ENCODE measurements at places on chromosomes 4 and X. TPM values are rescaled to one million over a fixed set of nuclear protein-coding genes. Genes with fewer than 3 reads are reported as not detected.
A peak's percentile ranks its signal among the peaks of the same experiment; 100 is the strongest.

DNA sequence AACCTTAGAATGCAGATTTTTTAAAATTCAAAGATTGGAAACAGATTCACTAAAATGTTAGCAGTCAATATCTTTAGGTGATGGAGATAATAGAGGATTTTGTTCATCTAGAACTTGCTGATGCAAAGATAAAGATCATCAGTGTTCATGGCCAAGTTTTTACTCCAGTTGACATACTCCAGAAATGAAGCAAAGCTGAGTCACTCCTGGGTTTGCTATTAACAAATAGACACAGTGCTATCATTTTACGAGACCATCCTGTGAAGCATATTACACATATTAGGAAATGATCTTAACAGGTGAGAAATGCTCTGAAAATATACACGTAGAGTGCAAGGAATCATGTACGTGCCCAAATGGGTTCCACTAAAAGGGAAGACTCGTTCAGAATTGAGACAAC, 170.6 kb upstream of the FAM9B start:
- no peak for DNase-seq
- no peak overlapping the region for H3K27ac ChIP-seq

DNA sequence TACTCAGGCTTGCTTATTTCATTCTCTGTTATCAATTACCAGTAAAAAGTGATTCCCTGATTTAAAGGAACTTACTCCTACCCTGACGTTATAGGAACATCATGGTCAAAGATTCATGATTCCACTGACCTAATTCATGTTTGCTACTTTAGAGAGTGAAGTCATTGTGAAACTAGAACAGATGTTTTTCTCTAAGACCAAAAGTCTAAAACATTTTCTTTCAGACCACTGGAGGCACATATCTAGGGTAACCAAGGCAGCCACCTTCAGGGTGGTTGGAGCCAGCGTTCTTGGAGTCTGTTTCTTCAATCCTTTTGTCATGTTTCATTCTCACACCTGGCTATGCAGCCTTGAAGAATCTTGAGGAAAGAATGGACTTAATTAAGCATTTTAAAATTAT, 77.8 kb downstream of the GALNTL6 start:
- DNase-seq: no peak
- H3K27ac ChIP-seq: no peak overlapping the region
- no peaks in the 10 kb centered on the region for H3K4me1 ChIP-seq
- H3K4me3 ChIP-seq: no peak overlapping the region

GRCh38 chr4:140755774-140756318, 339 bp downstream of the TBC1D9 start:
- peak; percentile 54 for DNase-seq
- H3K36me3 ChIP-seq: no peaks in the 10 kb centered on the region
- H3K27me3 ChIP-seq: no peaks in the 10 kb centered on the region
- no peaks in the 10 kb centered on the region for H3K4me1 ChIP-seq
- H3K4me3 ChIP-seq: peak overlapping the region; percentile 83

DNA sequence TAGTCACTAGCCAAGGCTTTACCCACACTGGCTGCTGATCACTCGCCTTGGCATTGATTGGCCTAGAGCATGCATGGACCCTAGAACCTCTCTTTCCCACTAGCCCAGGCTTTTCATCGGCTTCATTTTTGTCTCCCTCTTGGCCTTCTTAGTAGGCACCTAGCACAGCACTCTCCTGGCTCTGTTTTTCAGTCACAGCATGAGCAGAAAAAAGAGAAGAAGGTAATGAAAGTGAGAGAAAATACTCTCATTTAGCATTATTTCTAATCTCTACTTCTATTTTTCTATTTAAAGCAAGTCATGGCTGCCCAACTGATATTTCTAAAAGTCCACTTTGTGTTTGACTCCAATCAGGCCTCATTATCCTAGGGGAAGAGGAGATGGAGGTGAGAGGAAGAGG, 267.2 kb downstream of the FBXO8 start:
- no peak overlapping the region for H3K4me3 ChIP-seq
- no peaks in the 10 kb centered on the region for H3K4me1 ChIP-seq
- no peak overlapping the region for H3K27ac ChIP-seq
- H3K36me3 ChIP-seq: no peaks in the 10 kb centered on the region
- DNase-seq: no peak

DNA sequence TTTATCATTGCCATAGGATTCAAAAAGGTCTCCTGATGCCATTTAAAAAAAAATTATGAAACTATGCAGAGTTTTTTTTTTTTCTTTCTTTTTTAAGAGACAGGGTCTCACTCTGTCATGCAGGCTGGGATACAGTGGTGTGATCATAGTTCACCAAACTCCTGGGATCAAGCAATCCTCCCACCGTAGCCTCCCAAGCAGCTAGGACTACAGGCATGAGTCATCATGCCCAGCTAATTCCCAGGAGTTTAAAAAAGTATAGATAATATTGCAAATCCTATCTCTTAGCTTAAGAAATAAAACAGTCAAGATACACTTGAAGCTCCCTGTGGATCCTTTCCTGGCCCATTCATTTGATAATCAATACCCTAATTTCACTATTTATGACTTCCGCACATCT, 58.6 kb upstream of the PRSS48 start:
- H3K4me1 ChIP-seq: peaks cover 6% of the 10 kb centered on the region
- no peak for DNase-seq
- no peaks in the 10 kb centered on the region for H3K36me3 ChIP-seq
- no peak overlapping the region for H3K27ac ChIP-seq

GRCh38 chr4:9781343-9782135, at the start of gene DRD5:
DRD5 (plus strand) TSS chr4:9781634; CDS start chr4:9782030, 396 bp downstream.
- no peak for DNase-seq
- no peaks in the 10 kb centered on the region for H3K27me3 ChIP-seq

- H3K36me3 ChIP-seq: no peaks in the 10 kb centered on the region
- H3K4me1 ChIP-seq: no peaks in the 10 kb centered on the region
- no peaks in the 10 kb centered on the region for H3K27me3 ChIP-seq
- no peak for DNase-seq
- H3K27ac ChIP-seq: no peak overlapping the region
Measured at GRCh38 chr4:72702948-72703347, 133.9 kb upstream of the ADAMTS3 start.

DNA sequence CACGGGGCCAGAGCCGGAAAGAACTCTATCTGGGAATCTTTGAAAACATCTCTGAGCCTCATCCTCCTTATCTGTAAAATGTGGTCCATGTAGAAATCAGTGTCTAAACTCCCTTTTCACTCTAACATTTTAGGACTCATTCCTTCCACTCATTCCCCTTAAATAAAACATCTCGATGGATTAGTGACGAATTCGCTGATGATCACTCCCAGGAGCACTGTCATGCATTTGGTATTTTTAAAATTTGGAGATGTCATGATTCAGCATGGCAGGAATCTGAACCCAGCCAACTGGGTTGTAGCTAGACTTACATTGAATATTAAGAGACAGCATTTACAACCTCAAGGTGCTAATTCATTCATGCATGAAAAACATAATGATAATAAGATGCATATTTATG, 88.1 kb downstream of the SPANXN3 start:
- DNase-seq: no peak
- no peaks in the 10 kb centered on the region for H3K4me1 ChIP-seq

GRCh38 chr4:55446578-55446922, 50.8 kb downstream of the TMEM165 start:
- no peak for DNase-seq
- no peaks in the 10 kb centered on the region for H3K27me3 ChIP-seq
- H3K4me1 ChIP-seq: no peaks in the 10 kb centered on the region
- no peak overlapping the region for H3K4me3 ChIP-seq
- no peaks in the 10 kb centered on the region for H3K36me3 ChIP-seq

GRCh38 chr4:150012851-150013360, 65.3 kb upstream of the DCLK2 start:
- H3K4me1 ChIP-seq: no peaks in the 10 kb centered on the region
- no peak overlapping the region for H3K4me3 ChIP-seq
- no peaks in the 10 kb centered on the region for H3K27me3 ChIP-seq
- no peak for DNase-seq
- no peaks in the 10 kb centered on the region for H3K36me3 ChIP-seq

- no peak overlapping the region for H3K4me3 ChIP-seq
- no peaks in the 10 kb centered on the region for H3K36me3 ChIP-seq
- no peak for DNase-seq
- H3K27ac ChIP-seq: peak overlapping the region; percentile 11
Measured at GRCh38 chr4:57131849-57132742, 21.9 kb upstream of the IGFBP7 start.

- H3K36me3 ChIP-seq: no peaks in the 10 kb centered on the region
- H3K4me3 ChIP-seq: no peak overlapping the region
- H3K27ac ChIP-seq: no peak overlapping the region
Measured at GRCh38 chr4:6076391-6076790, 58.2 kb upstream of the C4orf50 start.

GRCh38 chrX:29659911-29660310, 555.5 kb upstream of the MAGEB2 start:
- no peak overlapping the region for H3K27ac ChIP-seq
- H3K4me1 ChIP-seq: no peaks in the 10 kb centered on the region
- H3K4me3 ChIP-seq: no peak overlapping the region
- H3K27me3 ChIP-seq: no peaks in the 10 kb centered on the region

- no peaks in the 10 kb centered on the region for H3K36me3 ChIP-seq
- DNase-seq: no peak
- no peaks in the 10 kb centered on the region for H3K4me1 ChIP-seq
- H3K27ac ChIP-seq: no peak overlapping the region
- no peak overlapping the region for H3K4me3 ChIP-seq
Measured at GRCh38 chr4:155877971-155878370, 11.9 kb upstream of the ASIC5 start.

DNA sequence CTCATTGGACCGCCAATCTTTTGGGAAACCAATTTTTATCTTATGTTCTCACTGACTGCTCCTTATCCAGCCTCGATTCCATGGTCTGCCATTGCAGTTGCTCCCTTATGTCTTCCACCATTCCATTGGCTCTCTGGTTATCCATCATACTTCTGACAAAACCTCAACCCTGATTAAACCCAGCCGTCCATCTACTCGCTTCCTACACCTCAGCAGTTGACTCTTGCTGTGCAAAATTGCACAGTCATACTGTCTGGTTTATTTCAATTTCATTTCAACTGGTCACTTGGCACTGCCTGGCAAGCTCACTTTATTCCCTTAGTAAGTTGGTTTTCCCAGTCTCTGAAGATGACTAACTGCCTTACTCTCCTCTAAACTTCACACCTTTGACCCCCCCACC, 26.2 kb downstream of the ARL9 start:
- H3K36me3 ChIP-seq: no peaks in the 10 kb centered on the region
- H3K4me1 ChIP-seq: no peaks in the 10 kb centered on the region
- no peak for DNase-seq
- no peak overlapping the region for H3K27ac ChIP-seq
- no peaks in the 10 kb centered on the region for H3K27me3 ChIP-seq

GRCh38 chr4:100848841-100849240, 331.0 kb upstream of the EMCN start:
- no peaks in the 10 kb centered on the region for H3K4me1 ChIP-seq
- no peak overlapping the region for H3K4me3 ChIP-seq
- no peaks in the 10 kb centered on the region for H3K27me3 ChIP-seq
- no peak for DNase-seq
- no peak overlapping the region for H3K27ac ChIP-seq

Gene MAGEA2B
- not detected for total RNA-seq

Gene TMPRSS11D
- not detected for total RNA-seq

Gene PDCL2
- not detected for total RNA-seq

Gene UGT2B7
- 22.2 TPM for total RNA-seq

Gene CFAP99
- total RNA-seq: not detected

Gene GAGE12E
- total RNA-seq: not detected

Gene MAGEB17
- not detected for total RNA-seq

Gene RBM47
- total RNA-seq: 6.5 TPM

Gene PABPC5
- 1.5 TPM for total RNA-seq

All from uterus (tissue), 4 donors.